Activated CD8-positive, alpha-beta memory T cell treated with anti-CD3 and anti-CD28 coated beads, Interleukin-2, amount 10 ng/mL, durations not matched to agents 7 days and 5 days (primary cell): ENCODE measurements at places on chromosomes 16 and 17.

DNA sequence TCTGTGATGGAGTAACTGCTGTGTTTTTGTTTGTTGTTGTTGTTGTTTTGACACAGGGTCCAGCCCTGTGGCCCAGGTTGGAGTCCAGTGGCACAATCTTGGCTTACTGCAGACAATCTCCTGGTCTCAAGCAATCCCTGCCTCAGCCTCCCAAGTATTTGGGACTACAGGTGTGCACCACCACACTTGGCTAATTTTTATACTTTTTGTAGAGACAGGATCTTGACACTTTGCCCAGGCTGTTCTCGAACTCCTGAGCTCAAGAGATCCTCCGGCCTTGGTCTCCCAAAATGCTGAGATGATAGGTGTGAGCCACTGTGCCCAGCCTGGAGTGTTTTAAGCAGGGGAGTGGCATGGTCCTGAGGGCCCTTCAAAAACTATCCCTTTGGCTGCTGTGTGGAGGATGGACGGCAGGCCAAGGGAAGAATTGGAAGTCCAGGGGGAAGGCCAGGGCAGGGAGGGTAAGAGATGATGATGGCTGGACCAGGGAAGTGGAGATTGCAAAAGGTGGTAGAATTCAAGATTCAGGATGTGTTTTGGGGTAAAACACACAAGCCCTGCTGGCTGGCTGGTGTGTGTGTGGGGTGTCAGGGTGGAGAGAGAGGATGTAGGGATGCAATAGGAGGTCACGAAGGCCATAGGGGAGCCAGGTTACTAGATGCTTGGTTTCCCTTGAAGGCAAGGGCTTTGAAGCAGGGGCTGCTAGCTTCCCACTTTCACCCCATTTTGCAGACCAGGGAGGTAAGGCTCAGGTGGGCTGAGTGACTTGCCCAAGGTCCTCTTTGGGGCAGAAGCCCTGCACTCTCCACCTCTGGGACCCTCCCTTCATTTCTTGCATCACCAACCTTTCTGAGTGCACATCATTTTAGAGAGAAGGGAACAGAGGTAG is 18.8 kb upstream of the PLLP start:
- DNase-seq: no peak

DNA sequence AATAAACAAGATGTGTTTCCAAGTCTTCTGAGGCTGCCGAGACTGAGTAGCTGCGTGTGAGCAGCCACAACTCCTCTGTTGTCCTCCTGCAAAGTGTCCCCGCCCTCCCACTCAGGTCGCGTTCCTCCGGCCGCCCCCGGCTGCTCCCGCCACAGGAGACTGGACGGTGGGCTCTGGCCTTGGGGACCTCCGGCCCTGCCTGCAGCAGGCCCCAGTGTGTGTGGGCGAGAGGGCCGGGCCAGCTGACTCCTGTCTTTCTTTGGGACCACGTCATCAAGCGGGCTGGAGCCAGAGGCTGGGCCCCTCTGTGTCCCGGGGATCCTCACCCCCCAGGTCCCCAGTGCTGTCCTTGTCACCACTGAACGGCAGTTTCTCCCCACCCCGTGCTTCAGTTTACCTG is 175.3 kb downstream of the NPIPB11 start:
- DNase-seq: peak; percentile 31

- no peak for DNase-seq
Observed at GRCh38 chr17:28849281-28849680, 5.5 kb upstream of the ERAL1 start.

GRCh38 chr16:88554711-88555264 is 15.4 kb upstream of the ZC3H18 start:
- DNase-seq: no peak

GRCh38 chr17:28193241-28193640 is 125.8 kb upstream of the TMEM97 start:
- DNase-seq: no peak

GRCh38 chr16:29675811-29676643 is 3.0 kb upstream of the QPRT start:
- DNase-seq: no peak
